ENCODE measurements at places on chromosomes 1 and 21. TPM values are rescaled to one million over a fixed set of nuclear protein-coding genes. Genes with fewer than 3 reads are reported as not detected.

GRCh38 chr1:203289281-203289981 lies 15.9 kb upstream of the BTG2 start:
- peak overlapping the region; percentile 65 for H3K4me3 ChIP-seq
- H3K36me3 ChIP-seq: no peaks in the 10 kb centered on the region
- peaks cover 61% of the 10 kb centered on the region for H3K4me1 ChIP-seq

DNA sequence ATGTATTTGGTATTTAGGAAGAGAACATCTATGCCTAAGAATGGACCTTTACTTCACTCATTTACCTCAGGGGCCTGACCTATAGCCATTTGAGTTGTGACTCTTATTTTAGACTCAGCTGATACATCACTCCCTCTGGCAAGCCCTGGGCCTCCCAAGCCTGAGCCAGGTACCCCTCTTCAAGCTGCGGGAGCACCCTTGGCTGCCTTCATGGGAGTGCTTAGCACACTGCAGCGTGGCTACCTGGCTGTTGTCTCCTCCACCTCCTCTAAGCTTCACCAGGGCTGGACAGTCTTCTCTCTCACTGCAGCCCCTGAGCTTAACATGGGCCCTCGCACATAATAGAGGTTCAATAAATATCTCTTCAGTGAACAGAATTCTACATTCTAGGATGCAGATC lies 23.5 kb upstream of the LHX4 start:
- H3K27ac ChIP-seq: no peak overlapping the region
- no peaks in the 10 kb centered on the region for H3K36me3 ChIP-seq
- H3K27me3 ChIP-seq: no peaks in the 10 kb centered on the region
- no peaks in the 10 kb centered on the region for H3K4me1 ChIP-seq

GRCh38 chr1:223486366-223486765 lies 93.2 kb downstream of the CCDC185 start:
- H3K4me3 ChIP-seq: no peak overlapping the region
- H3K27ac ChIP-seq: no peak overlapping the region
- peaks cover 4% of the 10 kb centered on the region for H3K4me1 ChIP-seq
- no peak for DNase-seq

GRCh38 chr1:61056573-61057439 lies 25.6 kb upstream of the NFIA start:
- H3K27me3 ChIP-seq: peaks cover 2% of the 10 kb centered on the region
- H3K27ac ChIP-seq: no peak overlapping the region
- H3K36me3 ChIP-seq: no peaks in the 10 kb centered on the region

DNA sequence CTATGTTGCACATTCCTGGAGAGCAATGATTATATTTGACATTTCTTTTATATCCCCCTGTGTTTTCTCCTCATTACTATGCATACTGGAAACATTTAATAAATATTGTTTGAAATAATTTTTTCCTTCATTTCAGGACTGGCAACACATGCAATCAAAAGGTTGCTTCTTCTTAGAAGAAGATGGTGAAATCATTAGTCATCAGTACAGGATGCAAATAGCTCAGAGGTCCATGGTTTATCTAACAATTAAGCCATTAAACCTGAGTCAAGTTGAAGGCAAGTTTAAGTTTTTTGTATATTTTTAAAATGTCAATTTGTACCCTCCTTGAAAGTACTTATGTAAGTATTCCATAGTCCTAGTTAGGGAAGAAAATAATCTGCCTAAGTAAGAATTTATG lies 22.5 kb downstream of the EFCAB7 start:
- H3K4me3 ChIP-seq: no peak overlapping the region
- no peak overlapping the region for H3K27ac ChIP-seq
- H3K36me3 ChIP-seq: no peaks in the 10 kb centered on the region
- no peaks in the 10 kb centered on the region for H3K4me1 ChIP-seq
- no peaks in the 10 kb centered on the region for H3K27me3 ChIP-seq

GRCh38 chr21:41121785-41122415 lies 46.1 kb upstream of the BACE2 start:
- no peak overlapping the region for H3K4me3 ChIP-seq
- no peaks in the 10 kb centered on the region for H3K4me1 ChIP-seq
- H3K27me3 ChIP-seq: no peaks in the 10 kb centered on the region
- DNase-seq: no peak

DNA sequence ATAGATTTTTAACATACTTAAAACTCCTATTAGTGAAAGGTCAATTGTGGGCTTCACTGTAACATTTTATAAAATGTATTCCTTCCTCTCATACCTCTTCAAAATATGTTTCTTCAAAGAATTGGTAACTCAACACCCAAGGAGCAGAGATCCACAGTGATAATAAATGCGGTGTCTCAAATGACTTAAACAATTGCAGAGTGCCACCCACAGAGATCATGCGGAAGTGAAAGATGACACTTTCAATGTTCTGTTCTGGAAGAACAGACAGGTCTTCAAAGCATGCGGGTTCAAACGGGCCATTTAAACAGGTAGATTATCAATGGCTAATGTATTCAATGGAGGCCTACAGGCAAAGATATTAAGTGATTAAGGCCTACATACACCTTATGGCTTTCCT lies 157.0 kb upstream of the GREM2 start:
- H3K27ac ChIP-seq: no peak overlapping the region
- no peak overlapping the region for H3K4me3 ChIP-seq
- no peaks in the 10 kb centered on the region for H3K4me1 ChIP-seq
- DNase-seq: no peak

GRCh38 chr1:30604801-30605440 lies 118.5 kb downstream of the MATN1 start:
- no peaks in the 10 kb centered on the region for H3K27me3 ChIP-seq
- DNase-seq: no peak
- H3K36me3 ChIP-seq: no peaks in the 10 kb centered on the region
- H3K27ac ChIP-seq: no peak overlapping the region
- no peak overlapping the region for H3K4me3 ChIP-seq

GRCh38 chr1:67889953-67890567 lies 56.8 kb upstream of the GNG12 start:
- no peak for DNase-seq
- H3K27me3 ChIP-seq: no peaks in the 10 kb centered on the region
- no peaks in the 10 kb centered on the region for H3K36me3 ChIP-seq
- H3K4me1 ChIP-seq: no peaks in the 10 kb centered on the region
- no peak overlapping the region for H3K4me3 ChIP-seq

DNA sequence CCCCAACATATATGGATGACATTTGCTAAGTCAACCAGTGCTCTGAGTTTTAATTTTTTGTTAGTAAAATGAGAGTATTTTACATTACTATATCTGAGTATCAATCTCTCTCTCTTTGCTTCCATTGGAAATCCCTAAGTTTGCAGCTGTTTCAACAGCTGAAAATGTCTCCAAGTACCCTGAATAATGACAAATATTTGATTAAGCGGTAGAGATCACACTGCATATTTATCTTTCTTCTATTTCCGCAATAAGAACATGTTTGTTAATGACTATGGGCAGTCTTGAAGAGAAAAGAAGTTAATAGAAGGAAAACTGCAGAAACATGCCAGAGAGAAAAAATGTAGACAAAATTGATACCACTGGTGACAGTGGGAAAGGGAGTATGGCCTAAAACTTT lies 1117.5 kb downstream of the NCAM2 start:
- no peaks in the 10 kb centered on the region for H3K4me1 ChIP-seq
- no peak for DNase-seq
- H3K4me3 ChIP-seq: no peak overlapping the region
- no peak overlapping the region for H3K27ac ChIP-seq

- H3K27me3 ChIP-seq: no peaks in the 10 kb centered on the region
- peak overlapping the region; percentile 71 for H3K4me3 ChIP-seq
- H3K4me1 ChIP-seq: peaks cover 60% of the 10 kb centered on the region
- peak overlapping the region; percentile 74 for H3K27ac ChIP-seq
- H3K36me3 ChIP-seq: peaks cover 20% of the 10 kb centered on the region
- DNase-seq: no peak
These were observed 765 bp upstream of the S100A4 start for GRCh38 chr1:153546371-153546770.

GRCh38 chr1:17485281-17485680 lies 45.8 kb upstream of the RCC2 start:
- H3K36me3 ChIP-seq: no peaks in the 10 kb centered on the region
- no peaks in the 10 kb centered on the region for H3K27me3 ChIP-seq
- no peak for DNase-seq

DNA sequence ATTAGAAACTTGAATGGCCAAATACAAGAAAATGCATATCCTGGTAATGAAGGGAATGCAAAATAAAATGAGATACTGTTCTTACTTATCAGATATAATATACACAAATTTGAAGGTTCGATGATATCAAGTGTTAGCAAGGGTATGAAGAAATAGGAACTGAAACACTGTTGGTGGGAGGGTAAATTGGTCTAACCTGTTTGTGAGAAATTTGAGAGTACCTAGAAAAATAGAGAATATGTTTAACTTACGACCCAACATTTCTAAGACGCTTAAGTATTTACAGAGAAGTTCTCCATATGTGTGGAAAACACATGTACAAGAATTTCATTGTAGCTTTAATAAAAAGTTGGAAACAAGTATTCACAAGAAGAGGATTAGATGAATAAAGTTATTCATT lies 25.9 kb downstream of the ATG4C start:
- no peak overlapping the region for H3K27ac ChIP-seq
- no peaks in the 10 kb centered on the region for H3K4me1 ChIP-seq
- H3K27me3 ChIP-seq: no peaks in the 10 kb centered on the region
- H3K36me3 ChIP-seq: no peaks in the 10 kb centered on the region

DNA sequence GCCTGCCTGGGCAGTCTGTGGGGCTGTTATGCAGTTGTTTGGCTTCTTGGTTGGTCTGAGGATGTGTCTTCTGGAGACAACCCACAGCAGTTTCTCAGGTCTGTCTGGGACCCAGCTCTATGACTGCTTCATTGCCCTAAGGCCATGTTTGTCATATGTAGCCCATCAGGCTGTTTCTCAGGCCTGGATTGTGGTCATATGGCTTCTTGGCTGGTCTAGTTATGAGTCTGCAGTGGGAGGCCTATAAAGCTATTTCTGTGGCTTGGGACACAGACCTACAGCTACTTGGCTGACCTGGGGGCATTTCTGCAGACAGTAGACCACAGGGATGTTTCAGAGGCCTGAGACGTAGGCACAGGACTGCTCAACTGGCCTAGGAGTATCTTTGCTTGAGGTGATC lies 41.5 kb downstream of the CHIA start:
- H3K4me1 ChIP-seq: peaks cover 7% of the 10 kb centered on the region
- H3K27ac ChIP-seq: no peak overlapping the region
- no peaks in the 10 kb centered on the region for H3K27me3 ChIP-seq
- no peak overlapping the region for H3K4me3 ChIP-seq
- no peaks in the 10 kb centered on the region for H3K36me3 ChIP-seq

DNA sequence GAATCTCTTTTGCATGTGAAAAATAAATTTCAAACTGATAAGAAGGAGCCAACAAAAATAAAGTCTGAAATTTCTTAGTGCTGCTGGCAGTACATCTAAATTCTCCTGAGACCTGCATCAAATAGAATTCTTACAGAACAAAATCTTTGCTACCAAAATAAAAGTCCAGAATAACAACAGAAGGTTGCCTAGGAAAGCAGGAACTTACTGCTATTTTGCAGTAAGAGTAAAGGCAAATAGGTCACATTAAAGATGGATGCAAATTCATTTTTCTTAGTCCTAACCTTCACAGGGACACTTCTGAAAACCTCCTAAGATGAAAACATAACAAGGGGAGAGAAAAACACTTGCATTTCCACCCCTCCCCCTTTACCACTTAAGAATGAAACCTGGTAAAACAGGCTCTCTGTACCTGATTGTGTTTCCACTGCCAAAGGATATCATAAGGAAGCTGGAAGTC lies 59.0 kb downstream of the RUSC1 start:
- no peak for DNase-seq
- H3K27ac ChIP-seq: no peak overlapping the region
- H3K27me3 ChIP-seq: no peaks in the 10 kb centered on the region
- H3K36me3 ChIP-seq: peaks cover 13% of the 10 kb centered on the region
- H3K4me1 ChIP-seq: no peaks in the 10 kb centered on the region
- no peak overlapping the region for H3K4me3 ChIP-seq

DNA sequence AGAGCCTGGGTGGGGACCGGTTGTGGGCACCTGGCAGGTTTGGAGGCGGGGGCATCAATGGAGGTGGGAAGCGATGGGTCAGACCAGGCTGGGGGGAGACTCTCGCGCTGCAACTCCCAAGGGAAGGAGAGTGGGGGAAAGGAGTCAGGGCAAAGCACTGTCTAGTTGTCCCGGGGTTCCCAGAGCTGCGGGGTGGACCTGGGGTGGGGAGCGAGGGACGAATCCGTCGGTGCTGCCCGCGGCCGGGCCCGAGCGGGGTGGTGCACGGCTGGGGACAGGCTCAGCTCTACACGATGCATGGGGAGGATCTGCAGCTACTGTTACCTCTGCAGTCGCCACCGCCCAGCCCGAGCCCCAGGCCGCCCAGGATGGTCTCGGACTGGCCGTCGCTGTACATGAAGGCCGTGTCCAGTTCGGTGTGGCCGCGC lies 427 bp downstream of the AKR7A2 start:
- peak overlapping the region; percentile 91 for H3K4me3 ChIP-seq
- no peaks in the 10 kb centered on the region for H3K27me3 ChIP-seq
- H3K4me1 ChIP-seq: peaks cover 34% of the 10 kb centered on the region
- DNase-seq: no peak

- H3K36me3 ChIP-seq: peaks cover 20% of the 10 kb centered on the region
- no peak for DNase-seq
- no peak overlapping the region for H3K4me3 ChIP-seq
- no peaks in the 10 kb centered on the region for H3K4me1 ChIP-seq
- H3K27me3 ChIP-seq: no peaks in the 10 kb centered on the region
These were observed 57.9 kb downstream of the PCNX2 start for GRCh38 chr1:233237647-233238046.

DNA sequence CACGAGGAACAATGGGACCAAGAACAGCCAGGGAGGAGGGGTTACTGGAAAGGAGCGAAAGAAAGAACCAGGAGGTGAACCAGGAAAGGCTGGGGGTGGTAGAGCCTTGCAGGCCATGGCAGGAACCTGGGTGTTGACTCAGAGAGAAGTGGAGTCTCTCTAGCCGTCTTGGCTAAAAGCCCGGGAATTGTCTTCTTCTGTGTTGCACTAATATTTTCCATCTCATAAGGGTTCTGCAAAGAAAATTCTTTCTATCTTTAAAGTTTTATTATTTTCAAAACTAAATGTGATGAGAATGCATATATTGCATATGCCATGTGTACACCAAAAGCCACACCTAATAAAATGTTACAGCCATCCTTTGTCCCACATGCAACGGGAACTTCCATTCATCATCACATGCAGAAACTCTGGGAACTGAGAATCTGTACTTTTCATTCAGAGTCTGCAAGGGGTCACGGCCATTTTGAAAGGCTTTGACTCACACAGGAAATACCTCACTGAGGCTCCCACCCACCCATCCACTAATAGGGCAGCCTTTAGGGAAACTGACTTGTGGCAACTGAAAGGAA lies 38.0 kb downstream of the ERG start:
- no peaks in the 10 kb centered on the region for H3K36me3 ChIP-seq
- H3K4me1 ChIP-seq: no peaks in the 10 kb centered on the region
- H3K27ac ChIP-seq: no peak overlapping the region
- no peak overlapping the region for H3K4me3 ChIP-seq
- H3K27me3 ChIP-seq: no peaks in the 10 kb centered on the region
- DNase-seq: no peak

Gene INAVA
- total RNA-seq: 0.20 TPM

Gene KRTAP6-1
- not detected for total RNA-seq

Gene USP16
- 53.5 TPM for total RNA-seq

Gene POMGNT1
- total RNA-seq: 36.0 TPM

Gene LRRC71
- total RNA-seq: not detected

Gene TNFRSF8
- total RNA-seq: not detected

Gene S100A12
- not detected for total RNA-seq

Gene ZSWIM5
- total RNA-seq: 3.4 TPM
